ENCODE measurements at places on chromosomes 5 and 9.

- peak; percentile 18 for DNase-seq
Observed at GRCh38 chr5:178296066-178296465, 63.5 kb upstream of the PHYKPL start.

- no peak for DNase-seq
Observed at GRCh38 chr5:151173711-151174611, 16.4 kb upstream of the ANXA6 start.

- no peak for DNase-seq
Observed at GRCh38 chr9:34644766-34645314, 1.6 kb upstream of the GALT start.

GRCh38 chr5:90809311-90810056, 250.9 kb downstream of the ADGRV1 start:
- peak; percentile 45 for DNase-seq

DNA sequence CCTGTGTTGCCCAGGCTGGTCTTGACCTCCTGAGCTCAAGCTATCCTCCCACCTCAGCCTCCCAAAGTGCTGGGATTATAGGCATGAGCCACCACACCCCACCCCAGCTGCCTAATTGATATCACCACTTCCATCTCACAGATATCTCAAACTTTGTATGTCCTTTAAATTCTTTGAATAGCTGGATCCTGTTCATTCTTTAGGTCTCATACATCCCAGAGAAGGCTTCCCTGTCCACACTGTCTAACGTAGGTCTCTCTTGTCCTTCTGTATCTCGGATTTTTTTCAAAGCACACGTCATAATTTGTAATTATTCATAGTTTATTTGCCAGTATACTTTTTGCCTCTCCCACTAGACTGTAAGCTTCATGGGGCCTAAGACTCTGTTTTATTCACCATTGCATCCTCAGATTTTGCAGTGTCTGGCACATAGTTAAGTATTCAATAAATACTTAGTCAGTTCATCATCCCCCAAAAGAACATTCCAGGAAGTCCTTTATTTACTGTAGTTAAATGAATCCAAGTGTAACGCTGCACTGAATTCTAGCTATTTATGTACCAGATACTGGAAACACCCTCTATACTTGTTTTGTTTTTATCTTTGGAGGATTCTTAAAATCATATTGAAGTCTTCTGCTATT, 10.5 kb downstream of the ARSK start:
- DNase-seq, result no peak

DNA sequence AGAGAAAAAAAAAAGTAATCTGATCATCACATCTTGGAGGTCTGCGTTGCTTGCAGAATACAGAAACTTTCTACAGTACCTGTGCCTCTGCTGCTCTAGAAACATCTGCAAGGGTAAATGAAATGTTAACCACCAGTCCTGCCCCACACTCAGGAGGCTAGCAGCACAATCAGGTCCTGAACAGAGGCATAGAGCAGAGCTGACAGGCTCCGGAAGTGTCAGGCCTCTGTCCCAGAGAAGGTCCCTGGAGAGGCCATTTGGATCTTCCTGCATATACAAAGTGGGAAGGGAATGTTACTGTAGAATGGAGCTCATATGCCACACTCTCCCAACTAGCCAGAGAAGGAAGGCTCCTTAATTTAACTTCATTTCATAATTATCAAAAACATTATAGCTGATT, 7.2 kb downstream of the NRG2 start:
- no peak for DNase-seq

- DNase-seq, result no peak
Observed at GRCh38 chr5:94432499-94432898, 185.9 kb downstream of the KIAA0825 start.

GRCh38 chr9:95003689-95004410, 277.4 kb downstream of the AOPEP start:
- DNase-seq, result peak; percentile 69

GRCh38 chr5:10761933-10762775, 1.1 kb upstream of the DAP start:
- peak; percentile 48 for DNase-seq

GRCh38 chr5:95956021-95956899, 5.4 kb downstream of the ELL2 start:
- DNase-seq, result no peak

GRCh38 chr5:123422433-123423277, 548 bp downstream of the CEP120 start:
- peak; percentile 13 for DNase-seq

- no peak for DNase-seq
Observed at GRCh38 chr5:140365941-140366340, 5.9 kb downstream of the SLC4A9 start.

DNA sequence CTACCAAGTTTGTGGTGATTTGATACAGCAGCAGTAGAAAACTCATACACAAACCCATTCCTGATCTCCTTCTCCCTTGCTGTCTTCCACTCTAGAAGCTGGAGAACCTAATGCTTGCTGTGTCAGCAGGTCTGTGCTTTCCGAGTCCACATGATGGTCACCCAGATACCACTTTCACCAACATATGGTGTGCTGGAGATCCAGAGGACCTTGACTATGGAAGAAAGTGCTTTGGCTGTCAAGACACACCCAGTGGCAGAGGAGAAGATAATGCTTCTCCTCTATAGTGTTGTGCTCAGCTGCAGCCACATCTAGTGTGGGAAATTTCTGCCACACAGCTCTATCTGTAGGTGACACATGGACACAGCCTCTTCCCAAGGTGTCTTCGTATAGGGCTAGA, 67.4 kb downstream of the UGCG start:
- DNase-seq, result no peak

GRCh38 chr9:110748251-110748893, 79.8 kb downstream of the MUSK start:
- DNase-seq, result no peak

DNA sequence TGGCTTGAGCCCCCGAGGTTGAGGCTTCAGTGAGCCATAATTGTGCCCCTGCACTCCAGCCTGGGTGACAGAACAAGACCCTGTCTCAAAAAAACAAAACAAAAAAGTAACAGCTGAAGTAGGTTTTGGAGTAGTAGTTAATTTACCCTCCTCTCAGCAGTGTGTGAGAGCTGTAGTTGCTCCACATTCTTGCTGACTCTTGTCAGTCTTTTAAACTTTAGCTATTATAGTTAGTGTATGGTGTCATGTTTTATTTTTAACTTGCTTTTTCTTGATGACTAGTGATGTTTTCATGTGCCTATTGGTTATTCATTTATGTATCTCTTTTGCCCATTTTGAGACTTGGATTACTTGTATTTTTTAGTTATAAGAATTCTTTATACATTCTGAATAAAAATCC, 52.9 kb upstream of the DHFR start:
- DNase-seq, result no peak

- DNase-seq, result no peak
Observed at GRCh38 chr9:113566712-113567071, 103.2 kb downstream of the RGS3 start.

GRCh38 chr9:88661759-88662158, 126.8 kb downstream of the NXNL2 start:
- no peak for DNase-seq

- DNase-seq, result peak; percentile 54
Observed at GRCh38 chr5:132254321-132254977, 3.0 kb upstream of the PDLIM4 start.

- no peak for DNase-seq
Observed at GRCh38 chr5:4243479-4244264, 648.0 kb downstream of the IRX1 start.

- no peak for DNase-seq
Observed at GRCh38 chr5:172773481-172774469, 2.8 kb upstream of the DUSP1 start.

DNA sequence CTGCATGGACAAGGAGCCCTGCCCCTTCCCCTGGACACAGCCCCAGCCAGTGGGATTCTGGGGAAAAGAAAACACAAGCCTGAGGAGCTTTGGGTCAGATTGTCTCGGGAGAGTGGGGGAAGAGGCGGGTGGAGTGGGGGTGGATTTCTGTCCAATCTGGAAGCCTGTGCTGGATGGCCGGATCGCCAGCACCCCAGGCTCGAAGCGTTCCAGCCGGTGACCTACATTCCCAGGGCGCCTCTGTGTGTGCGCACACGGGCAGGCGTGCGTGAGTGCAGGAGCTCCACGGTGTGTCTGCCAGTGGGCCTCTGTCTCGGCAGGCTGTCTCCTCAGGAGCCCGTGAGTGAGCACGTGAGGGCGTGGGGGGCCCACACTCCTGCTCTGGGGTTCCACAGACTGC, 74.3 kb upstream of the DAB2IP start:
- DNase-seq, result peak; percentile 31

GRCh38 chr9:114522286-114522685, 17.0 kb upstream of the WHRN start:
- DNase-seq, result no peak

GRCh38 chr5:59685191-59685530, 208.4 kb downstream of the PDE4D start:
- DNase-seq, result no peak

- DNase-seq, result no peak
Observed at GRCh38 chr5:144076521-144077083, 93.9 kb downstream of the YIPF5 start.

DNA sequence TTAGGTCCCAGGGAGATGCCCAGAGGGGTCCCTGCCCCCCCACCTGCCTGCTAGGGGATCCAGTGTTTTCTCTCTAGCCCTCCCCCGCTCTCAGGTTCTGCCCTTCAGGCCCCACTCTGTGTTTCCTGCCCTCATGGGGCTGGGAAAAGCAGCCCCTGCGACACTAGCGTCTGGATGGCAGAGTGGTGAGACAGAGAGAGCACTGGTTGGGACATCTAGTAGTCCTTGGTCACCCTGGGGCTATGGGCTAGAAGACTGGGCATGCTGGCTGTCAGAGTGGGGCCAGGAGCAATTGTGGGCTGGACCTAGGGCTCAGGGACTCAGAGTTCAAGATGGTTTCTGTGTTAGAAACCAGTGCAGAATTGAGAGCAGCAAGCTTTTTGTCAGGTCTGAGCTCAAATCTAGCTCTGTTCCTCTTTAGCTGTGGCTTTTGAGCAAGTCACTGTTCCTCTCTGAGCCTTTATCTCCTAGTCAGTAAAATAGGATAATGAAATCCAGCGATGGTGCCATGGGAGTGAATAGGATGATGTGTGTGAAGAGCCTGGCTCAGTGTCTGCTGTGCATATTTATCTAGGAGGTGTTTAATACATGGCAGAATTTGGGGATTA, 39.0 kb downstream of the RGS3 start:
- no peak for DNase-seq

GRCh38 chr5:149380466-149381121, 1.5 kb upstream of the IL17B start:
- no peak for DNase-seq

- no peak for DNase-seq
Observed at GRCh38 chr9:133953976-133954709, 38.0 kb downstream of the VAV2 start.

DNA sequence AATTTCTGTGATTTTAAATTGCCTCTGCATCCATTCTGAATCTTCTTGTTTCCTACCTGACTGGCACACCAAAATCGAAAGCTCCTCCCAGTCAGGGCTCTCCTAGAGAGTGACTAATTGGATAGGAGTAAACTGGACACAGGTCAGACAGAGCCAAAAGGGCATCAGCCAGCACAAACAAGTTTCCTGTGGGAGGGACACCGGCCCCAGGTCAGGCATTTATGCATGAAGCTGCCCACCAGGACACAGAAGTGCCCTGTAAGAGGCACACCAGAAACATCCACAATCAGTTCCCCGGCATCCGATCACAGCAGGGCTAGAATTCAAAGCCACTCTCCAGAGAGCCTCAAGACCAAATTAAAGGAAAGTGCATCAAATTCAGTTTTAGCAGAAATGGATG, 78.4 kb downstream of the SFXN1 start:
- no peak for DNase-seq

DNA sequence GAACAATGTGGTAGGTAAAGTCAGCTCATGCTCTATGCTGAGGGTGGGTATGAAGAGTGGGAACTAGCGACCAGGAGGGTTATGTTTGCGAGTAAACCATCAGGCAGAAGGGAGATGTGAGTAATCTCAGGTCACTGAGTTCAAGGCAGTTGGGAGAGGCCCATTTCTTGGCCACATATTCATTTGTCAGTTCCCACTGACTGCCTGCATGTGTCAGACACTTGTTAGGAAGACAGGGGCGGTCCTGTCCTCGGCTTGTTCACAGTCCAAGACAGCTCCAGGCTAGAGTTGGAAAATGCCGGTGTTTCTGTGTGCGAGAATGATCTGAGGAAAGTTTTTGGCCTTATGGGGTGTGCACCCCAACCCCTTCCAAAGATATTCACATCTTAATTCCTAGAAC, 48.6 kb upstream of the GDNF start:
- DNase-seq, result no peak

DNA sequence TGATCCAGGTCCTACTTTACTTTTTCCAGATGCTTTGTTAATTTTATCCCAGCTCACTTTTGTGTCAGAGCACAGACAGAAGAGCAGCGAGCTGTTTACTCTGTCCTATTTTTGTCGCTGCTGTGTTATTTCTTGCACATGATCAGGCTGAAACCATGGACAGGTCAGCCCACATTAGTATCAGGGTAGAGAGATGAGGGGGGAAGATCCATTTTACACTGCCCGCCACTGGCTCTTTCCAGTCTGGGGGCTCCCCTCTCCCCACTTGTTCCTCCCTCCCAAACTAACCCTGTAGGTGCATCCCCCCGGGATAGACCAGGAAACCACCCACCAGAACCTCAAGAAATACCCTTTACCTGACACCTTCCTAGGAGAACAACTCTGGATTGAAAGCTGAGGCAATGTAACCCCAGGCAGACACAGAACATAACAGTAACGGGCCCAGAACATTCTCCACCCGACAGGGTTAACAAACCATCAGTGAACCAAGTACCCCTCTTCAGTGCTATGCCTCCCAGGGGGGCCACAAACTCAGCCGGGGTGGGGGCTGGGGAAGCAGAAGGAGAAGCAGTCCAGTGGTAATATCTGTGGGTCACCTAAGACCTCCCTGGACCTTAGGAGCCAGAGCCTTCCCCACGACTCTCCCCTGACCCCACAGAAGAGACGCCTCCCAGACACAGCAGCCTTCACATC, 10.3 kb downstream of the VDAC1 start:
- no peak for DNase-seq

GRCh38 chr9:82599336-82599949, 463.5 kb downstream of the RASEF start:
- DNase-seq, result no peak

GRCh38 chr9:83596899-83597504, 25.9 kb upstream of the IDNK start:
- peak; percentile 32 for DNase-seq

- no peak for DNase-seq
Observed at GRCh38 chr5:141488591-141489561, at the start of gene PCDHGC5. PCDHGC5 (plus strand) TSS chr5:141489081; CDS start chr5:141489241, 160 bp downstream.
